ENCODE measurements at places on chromosomes 2 and 18.

- DNase-seq = peak; percentile 58
Measured at GRCh38 chr18:80006724-80007123, 18.4 kb upstream of the TXNL4A start.

DNA sequence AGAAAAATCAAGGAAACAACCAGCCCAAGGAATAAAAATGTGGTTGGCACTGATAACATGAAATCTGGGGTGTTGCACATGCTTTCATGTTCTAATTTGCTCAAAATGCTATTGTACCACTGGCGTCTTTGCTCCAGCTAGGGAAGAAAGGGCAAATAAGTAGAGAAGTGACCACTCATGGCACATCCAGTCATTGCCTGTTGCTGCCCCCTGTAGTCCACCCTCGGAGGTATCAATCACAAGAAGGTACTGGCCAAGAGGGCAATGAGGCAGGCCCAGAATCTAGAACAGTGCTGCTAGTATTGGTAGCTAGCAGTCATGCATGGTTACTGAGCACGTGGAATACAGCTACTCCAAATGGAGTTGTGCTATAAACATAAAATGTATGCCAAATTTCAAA lies 213.4 kb downstream of the CDCA7 start:
- DNase-seq = peak; percentile 22

DNA sequence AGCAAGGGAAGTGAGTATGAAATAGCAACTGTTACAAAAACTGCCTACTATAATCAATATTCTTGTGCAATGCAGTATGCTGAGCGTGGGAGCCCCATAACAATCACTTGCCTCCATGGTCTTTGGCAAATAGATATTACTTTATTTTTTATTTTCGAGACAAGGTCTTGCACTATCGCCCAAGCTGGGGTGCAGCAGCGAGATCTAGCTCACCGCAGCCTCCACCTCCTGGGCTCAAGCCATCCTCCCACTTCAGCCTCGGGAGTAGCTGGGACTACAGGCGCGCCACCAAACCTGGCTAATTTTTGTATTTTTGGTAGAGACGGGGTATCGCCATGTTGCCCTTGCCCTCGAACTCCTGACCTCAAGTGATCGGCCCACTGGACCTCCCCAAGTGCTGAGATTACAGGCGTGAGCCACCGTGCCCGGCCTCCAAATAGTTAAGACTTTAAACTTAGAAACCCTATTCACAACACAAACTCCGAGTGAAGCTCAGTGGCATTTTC lies 1.2 kb upstream of the CCNT2 start:
- no peak for DNase-seq

- peak; percentile 50 for DNase-seq
Measured at GRCh38 chr18:3211236-3211992, 8.4 kb downstream of the MYOM1 start.

DNA sequence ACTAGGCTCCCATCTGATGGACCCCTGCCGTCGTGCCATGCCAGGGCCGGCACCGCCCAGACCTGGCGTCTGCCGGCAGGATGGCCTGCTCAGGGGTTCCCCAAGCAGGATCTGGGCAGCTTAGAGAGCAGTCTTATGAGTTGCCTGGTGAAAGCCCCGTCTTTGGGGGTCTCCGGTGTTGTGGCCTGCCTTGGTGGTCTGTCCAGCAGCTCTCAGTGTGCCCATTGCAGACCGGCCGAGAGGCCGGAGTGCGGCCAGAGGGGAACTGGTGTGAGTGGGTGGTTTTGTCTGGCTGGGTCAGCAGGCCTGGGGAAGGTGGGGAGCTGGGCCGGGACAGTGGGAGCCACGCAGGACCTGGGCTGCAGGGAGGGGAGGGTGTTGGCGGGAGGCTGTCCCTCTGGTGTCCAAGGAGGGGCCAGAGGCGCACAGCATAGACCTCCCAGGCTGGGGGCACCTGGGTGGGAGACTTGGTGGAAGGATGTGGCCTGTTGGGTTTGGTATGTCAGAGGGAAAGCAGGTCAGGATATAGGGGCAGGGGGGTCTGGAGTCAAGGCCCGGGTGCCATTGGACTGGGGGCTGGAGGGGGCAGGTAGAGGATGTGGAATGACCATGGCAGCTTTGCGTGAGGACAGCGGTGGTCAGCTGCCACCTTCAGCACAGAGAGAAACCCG lies 16.5 kb downstream of the GPC1 start:
- DNase-seq = no peak

- no peak for DNase-seq
Measured at GRCh38 chr2:29902356-29902755, 19.0 kb downstream of the ALK start.

DNA sequence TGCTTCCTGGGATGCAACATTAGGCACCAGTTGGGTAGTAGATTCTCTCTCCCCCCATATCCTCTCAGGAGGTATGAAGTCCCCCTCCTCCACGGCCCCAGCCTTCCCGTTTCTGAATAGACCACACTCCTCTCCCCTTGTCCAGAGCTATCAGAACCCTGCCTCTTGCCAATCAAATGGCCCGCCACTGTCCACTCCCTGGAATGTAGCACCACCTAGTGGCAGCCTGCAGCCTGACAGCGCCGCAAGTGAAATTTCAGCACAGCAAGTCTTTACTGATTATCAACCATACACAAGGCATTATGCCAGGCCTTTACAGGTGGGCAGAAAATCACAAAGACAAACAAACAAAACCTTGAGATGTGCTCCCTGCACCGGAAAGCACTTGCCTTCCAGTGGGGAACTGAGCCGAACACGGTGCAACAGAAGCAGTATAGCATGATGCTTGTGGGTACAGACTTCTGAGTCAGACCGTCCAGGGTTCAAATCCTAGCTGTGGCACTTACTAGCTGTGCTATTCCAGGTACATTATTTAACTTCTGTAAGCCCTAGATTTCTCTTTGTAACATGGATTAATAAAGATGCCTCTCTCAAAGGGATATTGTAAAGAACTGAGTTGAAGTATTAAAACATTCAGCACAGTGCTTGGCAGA lies 174.0 kb downstream of the SMAD2 start:
- peak; percentile 84 for DNase-seq

- no peak for DNase-seq
Measured at GRCh38 chr2:151730262-151730975, 3.9 kb downstream of the NEB start.

DNA sequence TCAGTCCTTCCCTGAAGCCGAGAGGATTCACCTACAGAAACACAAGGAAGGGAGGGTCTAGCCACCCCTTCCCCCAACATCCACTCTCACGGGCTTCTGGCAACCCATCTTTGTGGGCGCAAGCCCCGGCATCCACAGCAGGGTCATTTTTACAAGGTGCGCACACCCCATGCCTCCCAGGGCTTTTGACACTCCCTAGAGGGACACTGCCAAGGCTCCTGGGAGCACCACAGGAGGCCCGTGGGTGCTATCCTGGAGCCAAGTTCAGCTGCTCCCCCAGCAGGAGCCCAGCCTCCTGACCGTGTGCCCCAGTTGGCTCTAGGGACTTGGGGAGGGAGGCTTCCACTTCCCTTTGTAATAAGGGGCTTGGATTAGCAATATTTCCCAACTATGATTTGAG lies 251.6 kb downstream of the TNS1 start:
- no peak for DNase-seq

Data from NCI-H345 (cell line).